Stimulated activated CD4-positive, alpha-beta T cell treated with anti-CD3 and anti-CD28 coated beads, Interleukin-1b, Interleukin-23, amount 100 ng/mL, for 1 hour (primary cell): ENCODE measurements at places on chromosomes 7 and 10.
A peak's percentile ranks its signal among the peaks of the same experiment; 100 is the strongest.

GRCh38 chr10:79178614-79179163 is 109.9 kb downstream of the ZMIZ1 start:
- no peak for DNase-seq

DNA sequence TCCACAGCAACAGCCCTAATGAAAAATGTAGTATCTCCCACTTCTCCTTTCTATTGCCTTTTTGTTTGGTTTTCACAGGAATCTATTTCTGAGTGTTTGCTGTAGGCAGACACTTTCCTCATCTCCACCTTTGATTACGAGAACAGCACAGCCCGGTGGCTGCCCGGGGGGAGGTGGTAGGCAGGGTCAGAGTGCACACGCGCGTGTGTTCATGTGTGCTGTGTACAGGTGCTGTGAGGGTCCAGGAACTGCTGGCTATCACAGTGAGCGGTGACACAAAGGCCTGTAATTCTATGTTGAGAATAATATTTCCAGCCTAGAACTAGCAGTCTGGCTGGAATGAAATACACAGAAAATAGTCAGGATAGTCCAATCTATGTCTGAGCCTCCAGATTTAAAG is 212.8 kb downstream of the ADARB2 start:
- no peak for DNase-seq

DNA sequence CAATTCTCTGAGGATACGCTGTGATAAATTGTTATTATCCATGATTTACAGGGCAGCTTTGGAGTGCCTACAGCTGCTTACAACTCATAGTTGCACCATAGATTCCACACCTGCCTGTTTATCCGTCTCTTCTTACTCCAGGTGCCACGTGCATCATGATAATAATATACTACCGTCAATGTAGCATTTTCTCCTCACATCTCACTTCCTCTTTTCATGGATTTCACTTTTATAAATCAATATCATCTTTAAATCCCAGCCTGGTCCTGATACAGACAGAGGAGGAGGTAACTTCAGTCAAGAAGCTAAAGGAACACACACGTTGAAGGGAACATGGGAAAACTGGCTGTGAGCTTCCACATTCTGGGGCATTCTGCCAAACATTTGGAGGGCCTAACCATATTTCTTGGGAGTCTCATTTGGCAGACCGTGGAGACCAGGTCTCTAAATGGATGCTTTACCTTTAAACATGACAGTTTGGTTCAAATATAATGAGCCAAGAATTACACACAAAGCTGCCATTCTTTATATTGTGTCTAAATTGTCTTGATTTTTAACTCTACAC is 2.4 kb downstream of the CH25H start:
- DNase-seq: no peak

GRCh38 chr10:119650692-119651513 is at the start of gene BAG3:
TSS of gene BAG3 (plus strand) at chr10:119651380. CDS start at chr10:119651676, 296 bp downstream.
- DNase-seq: peak; percentile 73

GRCh38 chr7:68604541-68604940 is 993.7 kb upstream of the AUTS2 start:
- no peak for DNase-seq

- no peak for DNase-seq
Measured at GRCh38 chr10:106107706-106108105, 1056.8 kb downstream of the SORCS1 start.

- no peak for DNase-seq
Measured at GRCh38 chr10:32851301-32851700, 106.7 kb downstream of the ITGB1 start.

DNA sequence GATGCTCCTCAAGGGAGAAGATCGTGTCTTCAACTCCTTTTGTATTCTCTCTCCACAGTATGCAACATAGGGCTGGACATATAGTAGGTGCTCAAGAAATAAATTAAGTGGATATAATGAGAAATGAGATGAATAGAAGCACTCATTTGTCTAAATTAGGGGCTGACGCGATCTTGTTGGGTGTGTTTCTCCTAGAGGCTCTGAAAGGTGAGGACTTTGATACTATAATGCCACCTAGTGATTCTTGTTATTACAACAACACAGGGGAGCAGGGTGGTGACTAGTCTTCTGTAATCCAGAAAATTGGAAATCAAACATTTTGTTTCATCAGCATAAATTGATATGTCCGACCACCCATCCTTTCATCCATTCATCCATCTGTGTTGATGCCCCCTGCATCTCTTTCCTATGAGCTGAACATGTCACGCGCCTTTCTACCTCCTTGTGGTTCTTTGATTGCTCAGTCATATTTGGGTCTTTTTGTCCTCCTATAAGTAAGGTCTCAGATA is 3.5 kb upstream of the CFAP58 start:
- DNase-seq: no peak

DNA sequence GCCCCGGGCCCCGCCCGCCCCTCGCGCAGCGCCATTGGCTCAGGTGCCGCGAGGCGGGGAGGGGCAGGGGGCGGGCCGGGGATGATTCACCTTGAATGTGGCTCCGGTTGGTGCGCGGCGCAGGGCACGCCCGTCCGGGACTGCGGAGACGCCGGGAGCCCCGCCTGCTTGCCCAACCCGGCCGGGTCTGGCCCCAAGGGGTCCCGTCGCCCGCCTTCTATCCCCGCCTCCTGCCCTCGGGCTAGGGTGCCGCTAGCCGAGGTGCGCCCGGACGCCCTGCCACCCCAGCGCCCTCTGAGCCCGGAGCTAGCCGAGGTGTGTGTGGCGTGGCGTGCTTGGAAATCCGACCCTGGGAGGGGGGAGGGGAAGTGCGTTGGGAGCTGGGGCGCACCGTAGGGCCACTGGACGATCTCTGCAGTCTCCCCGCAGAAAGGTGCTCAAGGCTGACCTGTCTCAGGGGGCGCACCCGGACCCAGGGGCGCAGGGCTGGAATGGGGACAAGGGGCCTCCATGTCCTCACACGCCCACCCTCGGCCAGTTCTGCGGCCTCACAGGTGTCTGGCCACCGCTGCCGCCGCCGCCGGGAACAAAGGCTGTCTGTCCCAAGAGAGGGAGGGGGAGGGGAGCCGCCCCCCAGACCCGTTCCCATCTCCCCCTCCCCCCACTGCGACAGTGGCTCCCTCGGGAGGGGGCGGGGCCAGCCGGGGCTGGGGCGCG is 168.9 kb downstream of the NRF1 start:
- DNase-seq: peak; percentile 29

- DNase-seq: no peak
Measured at GRCh38 chr7:40232242-40232893, 97.6 kb downstream of the SUGCT start.

DNA sequence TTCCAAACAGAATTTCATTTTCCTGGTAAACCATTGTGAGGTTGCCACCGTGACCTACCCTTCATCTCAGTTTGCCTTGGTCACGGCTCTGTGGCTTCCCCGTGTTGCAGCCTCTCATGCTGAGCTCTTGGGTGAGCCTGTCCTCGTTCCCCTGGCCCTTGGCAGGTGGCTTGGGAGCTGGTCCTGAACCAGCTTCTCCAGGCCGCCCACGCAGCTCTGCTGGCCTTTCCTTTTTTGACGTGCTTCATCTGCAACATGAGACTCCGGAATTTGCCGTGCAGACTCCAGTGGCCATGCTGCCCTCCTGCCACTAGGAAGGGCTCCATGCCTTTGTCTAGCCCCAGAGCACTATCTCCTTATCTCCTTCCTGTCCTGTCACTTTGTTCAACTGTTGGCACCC is 93.0 kb upstream of the NPS start:
- no peak for DNase-seq

- DNase-seq: no peak
Measured at GRCh38 chr7:101120315-101120714, 6.6 kb upstream of the SERPINE1 start.

DNA sequence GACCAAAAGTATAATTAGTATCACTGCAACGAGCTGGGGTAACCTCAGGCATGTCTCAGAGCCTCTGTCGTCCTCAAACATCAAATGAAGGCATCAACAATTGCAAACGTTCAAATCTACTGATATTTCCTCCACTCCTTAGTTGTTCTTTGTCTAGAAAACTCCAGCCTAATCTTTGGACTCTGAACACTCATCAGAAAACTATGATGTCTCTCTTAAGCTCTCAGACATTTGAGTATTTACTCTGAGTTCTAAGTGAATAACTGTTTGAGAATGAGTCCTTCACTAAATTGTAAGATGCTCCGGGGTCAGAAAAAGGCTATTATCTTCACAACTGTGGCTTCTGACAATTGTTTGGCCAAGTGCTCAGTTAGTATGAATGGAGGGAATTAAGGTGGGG is 536.4 kb downstream of the NRG3 start:
- no peak for DNase-seq

GRCh38 chr7:157437519-157438061 is 100.8 kb downstream of the DNAJB6 start:
- DNase-seq: no peak

DNA sequence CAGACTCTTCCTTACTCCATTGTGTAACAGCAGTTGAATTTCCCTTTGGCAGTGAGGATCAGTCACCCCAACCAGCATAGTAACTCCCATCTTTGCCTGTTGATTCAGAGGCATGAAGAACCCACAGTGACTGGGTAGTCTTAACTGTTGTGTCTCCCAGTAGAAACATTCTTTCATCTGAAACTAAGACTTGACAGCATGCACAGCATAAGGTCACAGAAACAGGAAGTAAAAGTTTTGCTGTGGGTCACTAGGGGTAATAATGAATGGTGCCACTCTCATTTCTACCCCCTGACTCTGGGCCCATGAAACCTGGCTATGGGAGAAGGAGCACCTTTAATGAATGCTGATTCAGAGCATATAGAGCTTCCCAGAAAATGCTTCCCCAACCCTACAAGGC is 8.3 kb upstream of the FRMPD2 start:
- no peak for DNase-seq

DNA sequence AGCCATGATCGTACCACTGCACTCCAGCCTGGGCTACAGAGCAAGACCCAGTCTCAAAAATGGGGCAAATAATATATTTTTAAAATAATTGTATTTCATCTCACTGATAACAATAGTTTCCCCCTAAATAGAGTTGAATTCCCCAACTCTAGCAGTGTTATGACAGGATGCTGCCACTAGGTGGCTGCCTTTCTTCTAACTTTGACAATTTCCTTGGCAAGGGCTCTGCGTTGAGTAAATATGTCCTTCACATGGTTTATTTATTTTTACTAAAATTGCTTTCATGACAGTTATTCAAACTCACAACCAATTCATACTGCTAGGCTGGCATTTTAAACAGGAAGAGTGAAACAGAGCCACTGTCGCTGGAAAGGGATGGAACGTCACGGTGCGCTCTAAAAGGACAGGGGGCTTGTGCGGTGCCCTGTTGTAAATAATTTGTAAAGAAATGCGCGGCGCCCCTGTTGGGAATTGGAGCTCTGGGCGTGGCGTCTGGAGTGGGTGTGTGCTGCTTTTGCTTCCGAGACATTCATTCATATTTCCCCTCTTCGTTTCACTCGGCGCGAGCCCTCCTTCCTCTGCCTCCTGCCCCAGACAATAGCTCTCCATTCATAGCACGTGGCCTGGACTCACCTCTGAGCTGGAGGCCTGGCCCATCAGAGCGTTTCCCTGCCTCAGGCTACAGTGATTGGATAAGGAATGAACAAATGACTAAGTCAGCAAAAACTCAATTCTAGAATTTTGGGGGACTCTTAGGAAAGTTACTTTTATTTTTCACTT is 20.5 kb upstream of the PITRM1 start:
- peak; percentile 35 for DNase-seq

- DNase-seq: no peak
Measured at GRCh38 chr10:2825841-2826240, 241.5 kb upstream of the PFKP start.

DNA sequence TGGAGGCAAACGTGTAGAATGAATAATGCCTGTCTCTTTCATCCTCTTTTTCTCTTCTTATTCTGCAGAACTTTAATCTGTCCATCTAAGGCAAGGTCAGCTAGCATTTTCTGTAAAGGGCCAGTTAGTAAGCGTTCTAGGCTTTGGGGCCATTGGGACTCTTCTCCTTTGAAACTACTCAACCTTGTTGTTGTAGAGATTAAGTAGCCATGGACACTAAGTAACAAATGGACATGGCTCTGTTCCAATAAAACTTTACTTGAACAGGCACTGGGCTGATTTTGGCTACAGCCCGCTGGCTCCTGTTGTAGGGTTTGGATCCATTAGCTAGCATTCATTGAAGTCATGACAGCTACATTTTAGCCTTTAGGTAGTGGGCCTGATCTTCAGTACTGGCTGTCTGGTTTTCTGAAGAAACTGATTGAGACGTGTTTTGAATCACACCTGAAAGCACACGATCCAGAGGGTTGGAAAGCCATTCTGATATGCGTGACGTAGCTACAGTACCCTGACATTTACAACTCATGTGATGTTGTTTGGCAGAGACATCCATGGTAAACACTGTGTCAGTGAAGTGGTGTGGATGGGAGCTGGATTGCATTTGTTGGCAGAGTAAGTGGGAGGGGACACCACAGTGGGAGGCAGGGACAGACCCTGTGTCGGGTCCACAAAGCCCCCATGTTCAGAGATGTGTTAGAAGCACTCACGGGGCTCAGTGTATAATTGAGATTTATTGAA is 92.5 kb downstream of the MTPN start:
- DNase-seq: no peak

DNA sequence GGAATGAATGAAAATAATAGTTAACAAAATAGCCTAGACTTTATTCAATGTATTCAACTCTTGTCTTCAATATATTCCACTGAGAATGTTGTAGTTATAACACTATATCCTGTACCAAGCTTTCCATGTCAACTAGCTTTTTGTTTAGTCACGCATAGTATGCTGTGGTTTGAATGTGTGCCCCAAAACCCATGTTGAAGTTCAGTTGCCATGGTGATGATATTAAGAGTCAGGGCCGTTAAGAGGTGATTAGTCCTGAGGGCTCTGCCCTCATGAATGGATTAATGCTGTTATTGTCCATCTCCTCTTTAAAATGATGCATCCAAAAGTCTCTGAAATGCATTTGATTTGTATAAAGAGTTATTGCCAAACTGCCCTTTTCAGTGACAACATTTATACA is 887.6 kb downstream of the NRG3 start:
- no peak for DNase-seq
